ENCODE measurements at places on chromosomes 4 and X.

DNA sequence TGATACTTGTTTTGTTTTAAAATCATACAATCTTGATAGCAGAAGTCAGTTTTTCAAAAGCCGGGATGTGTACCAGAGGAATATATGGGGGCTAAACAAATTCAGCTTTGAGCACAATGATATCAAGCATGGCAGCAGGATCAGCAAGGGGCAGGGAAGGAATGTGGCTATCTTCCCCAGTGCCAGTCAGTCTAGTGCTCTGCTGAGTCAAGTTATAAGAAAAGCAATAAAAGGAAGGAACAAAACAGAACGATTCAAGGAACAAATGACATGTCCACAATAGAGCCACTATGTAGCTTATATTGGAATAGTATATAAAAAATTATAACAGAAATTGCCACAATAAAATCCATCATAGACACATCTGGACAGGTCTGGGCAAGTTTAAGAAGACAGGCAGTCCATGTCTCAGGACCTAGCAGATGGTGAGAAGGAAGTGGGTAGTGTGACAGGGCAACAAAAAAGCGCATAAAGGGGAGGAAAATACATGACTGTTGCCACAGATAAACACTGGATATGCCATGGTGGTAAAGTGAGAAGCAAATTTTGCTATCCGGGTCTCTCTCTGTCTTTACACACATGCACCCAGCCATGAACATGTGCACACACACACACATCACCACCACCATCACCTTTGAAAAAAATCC is 518.2 kb upstream of the HTR2C start:
- no peak for DNase-seq

DNA sequence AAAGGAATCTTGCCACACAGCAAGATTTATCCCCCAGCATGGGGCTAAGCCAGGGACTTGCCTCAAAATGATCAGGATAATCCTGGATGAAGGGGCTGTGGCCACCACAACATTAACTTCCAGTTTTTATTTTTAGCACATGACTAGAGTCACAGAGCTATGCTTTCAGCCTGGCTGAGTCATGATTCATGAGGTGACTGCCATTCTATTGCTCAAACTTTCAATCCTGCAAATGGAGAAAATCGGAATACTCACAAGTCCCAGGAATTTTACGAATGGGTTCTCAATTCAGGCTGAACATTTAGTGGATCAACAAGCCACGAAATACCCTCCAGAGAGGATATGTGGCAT is 70.7 kb upstream of the HPGD start:
- no peak for DNase-seq

DNA sequence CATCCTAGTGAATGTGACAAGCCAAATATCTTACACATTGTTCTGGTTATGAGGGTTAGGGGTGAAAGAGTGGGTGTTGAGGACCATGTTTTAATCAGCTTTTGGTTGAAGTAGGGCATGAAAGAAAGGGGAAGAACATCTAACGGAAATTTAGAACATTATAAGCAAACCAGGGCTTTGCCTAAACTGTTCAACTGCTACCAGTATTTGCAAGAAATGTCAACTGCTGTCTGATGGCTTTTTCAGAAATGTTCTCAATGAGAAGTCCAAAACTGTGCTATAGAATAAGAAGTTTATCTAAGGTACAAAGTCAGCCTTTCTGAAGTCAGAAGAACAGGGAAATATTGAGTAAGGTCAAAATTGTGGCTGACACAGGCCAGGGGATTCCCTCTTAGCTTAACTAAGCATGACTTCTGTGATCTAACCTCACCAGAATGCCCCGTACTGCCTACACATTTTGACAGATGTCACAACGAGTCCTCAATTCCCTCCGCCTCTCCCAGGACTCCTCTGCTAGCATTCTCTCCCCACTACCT is 67.1 kb downstream of the DTHD1 start:
- DNase-seq = no peak

- no peak for DNase-seq
Observed at GRCh38 chrX:110383414-110383813, 24.8 kb downstream of the RTL9 start.

DNA sequence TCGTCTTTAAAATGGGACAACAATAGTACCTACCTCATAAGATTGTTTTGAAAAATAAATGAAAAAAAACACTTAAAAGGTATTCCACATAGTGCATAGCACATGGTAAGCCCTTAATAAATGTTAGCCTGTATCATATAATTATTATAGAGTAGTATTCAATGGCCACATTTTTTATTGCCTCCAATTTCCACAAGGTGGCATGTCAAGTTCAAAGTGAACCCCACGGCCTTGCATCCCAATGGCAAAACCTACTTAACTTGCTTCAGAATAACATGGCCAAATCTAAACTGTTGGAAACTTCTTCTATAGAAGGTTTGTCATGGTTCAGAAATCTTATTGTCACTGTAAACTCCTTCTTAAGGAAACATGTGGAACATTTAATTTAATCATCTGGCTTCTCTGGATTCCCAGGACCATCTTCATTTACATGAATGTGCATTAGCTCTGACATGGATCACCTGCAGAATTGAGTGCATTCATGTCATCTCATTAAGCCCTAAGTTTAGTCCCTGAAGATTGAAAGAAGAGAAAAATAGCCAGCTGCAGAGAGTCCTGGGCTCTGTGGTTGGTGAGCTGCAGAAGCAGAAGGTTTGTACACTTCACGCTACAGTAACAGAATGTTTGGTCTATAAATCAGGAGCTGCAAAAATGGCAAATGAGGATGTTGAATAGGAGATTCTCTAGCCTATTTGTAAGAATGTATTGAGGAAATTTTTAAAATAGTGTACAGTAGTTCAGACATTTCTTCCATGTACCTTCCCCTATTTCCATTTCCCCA is 61.0 kb downstream of the ANXA3 start:
- DNase-seq = peak; percentile 85

DNA sequence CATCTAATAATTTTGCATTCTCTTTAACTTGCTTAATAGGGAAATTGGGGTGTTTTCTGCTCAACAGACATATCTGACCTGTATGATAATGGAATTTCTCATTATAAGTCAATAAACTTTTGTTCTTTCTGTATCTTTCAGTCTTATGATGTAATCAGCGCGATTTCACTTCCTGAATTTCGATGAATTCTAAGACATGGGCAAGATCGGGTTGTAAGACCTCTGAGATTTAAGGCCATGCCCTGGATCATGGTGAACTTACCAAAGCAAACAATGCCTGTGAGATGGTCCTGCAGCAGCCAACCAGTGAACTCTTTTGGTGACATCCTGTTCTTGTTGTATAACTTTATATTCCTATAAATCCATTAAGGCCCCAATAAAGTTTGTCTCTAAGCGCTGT is 88.1 kb downstream of the NBDY start:
- no peak for DNase-seq

DNA sequence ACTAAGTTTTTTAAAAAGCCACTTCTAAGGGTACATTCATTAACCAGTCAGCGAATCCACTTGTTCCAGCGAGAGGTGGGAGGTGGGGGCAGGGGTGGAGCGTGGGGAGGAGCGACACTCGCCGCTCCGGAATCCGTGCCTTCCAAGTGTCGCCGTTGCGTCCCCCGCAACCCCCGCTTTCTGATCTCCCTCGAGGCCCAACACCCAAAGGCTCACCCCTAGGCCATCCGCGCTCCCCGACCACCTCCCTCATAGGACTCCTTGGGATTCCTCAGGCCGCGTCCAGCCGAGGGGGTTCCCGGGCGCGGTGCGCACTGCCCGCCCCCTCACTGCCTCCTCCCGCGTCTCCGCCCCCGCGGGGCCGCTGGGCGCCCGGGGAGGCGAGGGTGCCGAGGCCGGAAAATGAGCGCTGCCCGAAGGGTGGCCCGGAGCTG is 108.1 kb upstream of the STOX2 start:
- no peak for DNase-seq

- DNase-seq = no peak
Observed at GRCh38 chr4:34158878-34159277, 2085.4 kb downstream of the ARAP2 start.

DNA sequence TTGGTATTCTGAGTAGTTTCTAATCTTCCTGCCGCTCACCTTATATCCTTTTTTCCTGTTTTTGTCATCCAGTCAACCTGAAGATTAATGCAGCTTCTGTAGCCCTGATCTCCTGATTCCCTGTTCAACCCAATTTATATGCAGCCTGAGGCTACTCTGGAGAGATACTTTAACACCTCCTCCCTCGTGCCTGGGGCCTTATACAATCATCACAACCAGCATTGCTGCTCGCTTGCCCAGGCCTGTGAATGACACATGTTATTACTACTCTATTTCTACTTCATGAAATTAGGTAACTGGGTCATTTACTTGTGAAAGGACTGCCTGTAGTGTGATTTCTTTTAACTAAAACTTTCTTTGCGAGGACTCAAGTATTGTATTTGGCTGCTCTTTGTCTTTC is 33.7 kb upstream of the WDR17 start:
- DNase-seq = no peak

DNA sequence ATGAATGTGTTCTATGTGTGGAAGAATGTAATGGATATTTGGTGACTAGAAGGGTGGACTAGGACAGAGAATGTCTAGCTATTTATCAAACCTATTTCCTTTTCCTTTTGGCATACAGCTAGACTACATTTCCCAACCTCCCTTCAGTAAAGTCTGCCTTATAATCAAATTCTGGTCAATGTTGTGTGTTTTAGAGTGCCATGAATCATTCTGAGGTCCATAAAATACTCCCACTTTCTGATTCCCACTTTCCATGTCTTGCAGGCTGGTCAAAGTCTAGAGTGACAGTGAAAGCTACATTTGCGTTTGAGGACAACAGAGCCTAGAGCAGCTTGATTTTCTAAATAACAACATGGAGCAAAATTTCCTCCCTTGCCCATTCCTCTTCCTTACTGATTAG is 217.2 kb downstream of the UGT8 start:
- DNase-seq = no peak

DNA sequence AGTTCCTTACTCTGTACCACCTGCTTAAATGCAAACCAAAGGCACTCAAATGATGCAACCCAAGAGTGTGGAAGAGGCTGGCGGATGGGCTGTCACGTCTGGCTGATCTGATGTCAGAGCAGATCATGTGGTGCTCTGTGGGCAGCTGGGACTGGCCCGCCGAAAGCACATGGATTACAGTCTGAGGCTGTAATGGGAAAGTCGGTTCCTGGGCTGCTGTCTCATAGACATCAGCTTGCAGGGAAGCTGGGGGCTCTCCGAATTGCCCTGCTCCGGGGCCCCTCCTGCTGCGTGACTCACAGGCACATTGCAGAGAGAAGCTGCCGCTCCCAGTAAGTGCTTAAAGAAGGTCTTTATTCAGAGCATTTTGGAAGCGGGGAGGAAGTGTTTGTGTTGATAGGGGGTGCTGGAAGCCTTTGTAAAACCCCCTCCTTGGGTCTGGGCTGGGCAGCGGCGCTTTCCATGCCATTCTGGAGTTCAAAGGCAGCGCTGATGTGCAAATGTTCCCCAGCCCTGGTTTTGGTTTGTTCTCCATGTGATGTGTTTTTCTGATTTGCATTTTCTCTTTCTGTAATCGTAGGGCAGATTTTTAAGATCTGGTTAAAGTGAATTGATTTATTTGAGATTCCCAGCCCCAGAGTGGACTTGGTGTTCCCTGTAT is 181.1 kb downstream of the LARP7 start:
- no peak for DNase-seq

GRCh38 chrX:147733369-147733768 is 178.3 kb upstream of the FMR1 start:
- no peak for DNase-seq

GRCh38 chrX:47232197-47232802 is 509 bp upstream of the USP11 start:
- DNase-seq = no peak

- DNase-seq = no peak
Observed at GRCh38 chr4:34615315-34615714, 1629.0 kb downstream of the ARAP2 start.

GRCh38 chr4:2339458-2340271 is 77.8 kb upstream of the MXD4 start:
- DNase-seq = no peak

GRCh38 chrX:64097891-64098290 is 107.6 kb downstream of the AMER1 start:
- DNase-seq = no peak

DNA sequence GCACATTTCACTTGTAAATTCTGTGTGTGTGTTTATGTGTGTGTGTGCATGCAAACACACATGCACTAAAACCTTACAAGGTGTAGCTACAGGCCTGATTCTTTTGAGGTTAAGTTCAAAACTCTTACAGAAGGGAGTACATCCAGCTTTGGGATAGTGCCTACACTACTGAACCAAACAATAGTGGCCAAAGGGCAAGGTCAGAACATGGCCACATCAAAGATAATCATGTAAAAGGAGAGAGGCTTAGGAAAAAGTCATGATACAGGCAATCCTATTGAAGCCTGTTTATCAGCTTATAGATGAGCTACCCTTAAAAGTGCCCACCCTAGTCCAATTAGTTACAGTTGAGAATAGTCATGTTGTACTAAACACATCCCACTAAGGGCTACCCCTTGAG is 139.6 kb downstream of the IDS start:
- DNase-seq = no peak

GRCh38 chr4:159652871-159653270 is 550.0 kb downstream of the RAPGEF2 start:
- DNase-seq = no peak
